Right cardiac atrium (tissue), 5 donors: ENCODE measurements at places on chromosomes 6 and 20. TPM values are rescaled to one million over a fixed set of nuclear protein-coding genes. Genes with fewer than 3 reads are reported as not detected.

SLC22A3 gene
- polyA plus RNA-seq, result 0.88 TPM

HEY2 gene
- polyA plus RNA-seq, result 3.1 TPM

TGM3 gene
- polyA plus RNA-seq, result 0.05 TPM

DSP gene
- 94.7 TPM for polyA plus RNA-seq

DNA sequence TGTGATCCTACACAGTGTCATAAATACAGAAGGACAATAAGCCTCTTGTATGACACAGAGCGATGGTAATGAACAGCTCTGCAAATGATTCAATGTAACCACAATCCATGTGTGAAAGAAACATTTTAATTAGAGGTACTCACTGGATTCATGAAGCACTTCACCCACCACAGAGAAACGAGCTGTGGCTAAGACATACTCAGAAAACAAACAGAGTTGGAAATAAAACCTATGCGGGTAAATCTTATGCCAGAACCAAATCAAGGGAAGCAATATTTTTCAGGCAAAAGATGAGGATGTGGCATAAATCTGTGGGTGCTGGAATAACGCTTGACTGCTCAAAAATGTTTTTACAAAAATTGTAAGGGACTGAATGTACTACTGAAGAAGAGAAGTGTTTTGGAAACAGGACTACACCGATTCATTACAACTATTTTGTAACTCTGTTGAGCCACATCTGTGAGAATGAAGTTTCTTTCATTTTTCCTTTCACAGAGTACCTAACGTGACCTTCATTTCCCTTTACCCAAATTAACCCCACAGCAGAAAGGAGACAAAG is 112.1 kb downstream of the WDR27 start:
- no peak for DNase-seq

- DNase-seq, result no peak
Measured at GRCh38 chr6:5827056-5827904, 179.4 kb downstream of the NRN1 start.

- no peak for DNase-seq
Measured at GRCh38 chr6:163955756-163956155, 541.2 kb downstream of the QKI start.

DNA sequence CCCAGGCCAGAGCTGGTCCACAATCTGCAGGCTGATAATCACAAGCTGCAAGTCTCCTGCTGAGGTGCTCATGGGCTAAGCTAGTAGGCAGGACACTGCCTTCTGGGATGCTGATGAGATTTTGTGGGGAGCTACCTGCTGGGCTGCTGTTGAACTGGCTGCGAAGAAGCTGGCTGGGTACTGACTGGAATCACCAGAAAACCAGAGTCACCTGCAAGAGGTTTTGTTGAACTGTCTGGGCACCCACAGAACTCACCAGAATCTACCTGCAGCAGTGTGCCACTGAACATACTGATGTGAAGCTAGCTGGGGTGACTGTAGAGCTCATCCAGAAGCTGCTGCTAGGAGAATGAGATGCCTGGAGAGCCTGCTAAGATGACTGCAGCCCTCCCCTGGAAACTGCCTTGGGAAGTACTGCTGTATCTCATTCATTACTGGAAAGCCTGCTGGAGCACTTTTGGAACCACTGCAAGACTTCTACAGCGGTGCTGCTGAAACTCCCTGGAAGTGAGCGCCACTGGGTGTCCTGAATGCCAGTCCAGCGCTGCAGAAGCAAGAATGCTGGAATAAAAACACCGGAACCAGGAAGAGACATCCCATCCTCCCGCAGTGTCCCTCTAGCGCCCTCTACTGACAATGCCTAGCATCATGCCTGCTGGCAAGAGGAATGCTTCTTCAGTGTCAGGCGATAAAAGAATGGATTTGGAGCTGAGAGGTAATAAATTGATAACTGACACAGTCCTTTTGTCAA is 64.9 kb upstream of the ARHGAP18 start:
- peak; percentile 70 for DNase-seq

- no peak for DNase-seq
Measured at GRCh38 chr6:136644597-136644952, 94.4 kb upstream of the MAP7 start.

- no peak for DNase-seq
Measured at GRCh38 chr20:21399005-21399475, 1.7 kb upstream of the NKX2-4 start.

GRCh38 chr6:1031720-1032119 is 280.2 kb upstream of the FOXQ1 start:
- DNase-seq, result no peak

DNA sequence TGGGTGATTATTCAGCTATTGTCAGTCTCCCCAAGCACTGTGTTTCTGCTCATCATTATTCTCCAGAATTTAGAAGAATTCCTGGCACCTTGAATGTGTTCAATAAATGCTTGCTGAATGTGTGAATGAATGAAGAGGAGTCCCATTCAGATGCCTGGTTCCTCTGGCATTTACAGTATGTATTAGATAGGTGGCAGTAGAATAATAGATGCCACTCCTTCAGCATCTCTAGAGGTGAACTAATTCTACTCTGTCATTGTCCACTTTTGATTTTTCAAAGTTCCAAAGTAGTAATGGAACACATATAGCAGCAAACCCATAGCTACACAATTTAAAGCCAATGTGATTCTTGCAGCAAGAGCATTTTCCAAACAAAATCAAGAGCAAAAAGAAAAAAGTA is 118.9 kb upstream of the CEP162 start:
- DNase-seq, result no peak

- no peak for DNase-seq
Measured at GRCh38 chr6:61868507-61869080, 417.4 kb downstream of the KHDRBS2 start.
